ENCODE measurements at places on chromosomes 5 and 9.

DNA sequence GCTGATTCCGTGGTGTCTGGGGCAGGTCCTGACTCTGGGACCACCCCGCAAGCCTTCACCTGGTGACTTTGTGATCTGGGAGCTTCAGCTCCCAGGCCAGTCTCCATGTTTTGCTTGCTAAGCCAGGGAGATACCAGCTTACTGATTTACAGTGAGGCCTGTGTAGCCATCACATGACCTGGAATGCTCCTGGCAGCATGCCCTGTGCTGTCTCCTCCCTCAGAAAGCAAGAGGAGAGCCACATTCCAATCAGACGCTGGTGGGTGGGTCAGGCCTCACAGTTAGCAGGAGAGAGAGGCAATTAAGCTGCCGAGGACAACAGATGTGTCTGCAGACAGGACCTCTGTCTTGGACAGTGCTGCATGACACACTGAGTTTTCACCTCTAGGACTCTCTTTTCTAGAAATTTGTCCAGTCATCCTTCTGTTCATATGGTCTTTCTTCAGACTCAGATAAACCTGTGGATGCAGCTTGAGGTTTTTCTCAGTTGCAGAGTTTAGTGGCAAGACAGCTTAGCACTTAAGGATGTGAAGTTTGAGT, 24.4 kb upstream of the GRPEL2 start:
- no peaks in the 10 kb centered on the region for H3K4me1 ChIP-seq
- no peak overlapping the region for H3K27ac ChIP-seq
- H3K27me3 ChIP-seq = no peaks in the 10 kb centered on the region
- DNase-seq = no peak
- no peak overlapping the region for H3K4me3 ChIP-seq
- no peaks in the 10 kb centered on the region for H3K36me3 ChIP-seq

DNA sequence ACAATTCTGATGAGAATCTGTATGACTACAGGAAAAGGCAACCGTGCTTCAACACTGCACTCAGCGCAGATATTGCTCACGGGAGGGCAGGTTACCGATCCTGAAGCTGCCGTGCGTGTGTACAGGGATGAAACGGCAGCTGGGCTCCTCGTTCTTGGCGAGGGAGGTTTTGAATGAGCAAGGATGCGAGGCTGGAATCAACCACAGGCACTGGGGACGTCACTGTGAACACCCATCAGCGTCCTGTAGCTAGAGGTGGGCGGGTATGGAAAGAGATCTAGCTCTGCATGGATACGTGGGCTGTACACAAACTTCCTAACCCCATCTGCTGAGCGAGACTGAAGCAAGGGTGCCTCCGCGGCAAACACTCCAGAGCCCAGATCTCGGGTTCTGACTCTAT, 84.3 kb upstream of the COL5A1 start:
- no peaks in the 10 kb centered on the region for H3K36me3 ChIP-seq
- H3K4me1 ChIP-seq = no peaks in the 10 kb centered on the region
- no peaks in the 10 kb centered on the region for H3K27me3 ChIP-seq

GRCh38 chr5:65102371-65102975, 333.7 kb downstream of the CWC27 start:
- peaks cover 45% of the 10 kb centered on the region for H3K4me1 ChIP-seq
- peak overlapping the region; percentile 63 for H3K27ac ChIP-seq
- no peaks in the 10 kb centered on the region for H3K36me3 ChIP-seq

- peaks cover 20% of the 10 kb centered on the region for H3K36me3 ChIP-seq
- no peak for DNase-seq
- peak overlapping the region; percentile 82 for H3K27ac ChIP-seq
- H3K4me3 ChIP-seq = no peak overlapping the region
- H3K4me1 ChIP-seq = peaks cover 40% of the 10 kb centered on the region
Observed at GRCh38 chr9:133332381-133332730, 3.6 kb downstream of the SURF6 start.

DNA sequence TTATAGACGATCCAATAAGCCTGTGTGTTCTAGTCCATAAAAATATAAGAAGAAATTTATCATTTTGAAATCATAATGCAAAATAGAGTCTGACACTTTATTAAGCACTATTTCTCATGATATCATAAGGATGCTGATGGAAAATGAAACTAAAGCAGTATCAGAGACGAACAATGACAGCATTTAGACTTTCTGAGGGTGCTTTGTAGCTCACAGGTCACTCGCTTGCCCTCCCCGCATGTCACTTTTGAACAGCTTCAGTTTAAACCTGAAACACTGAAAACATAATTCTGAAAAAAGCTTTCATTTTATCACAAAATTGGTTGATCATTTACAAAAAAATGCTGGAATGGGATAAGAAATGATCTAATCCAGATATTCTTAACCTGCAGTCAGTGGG, 247.1 kb downstream of the EBF1 start:
- H3K4me3 ChIP-seq = no peak overlapping the region
- H3K27me3 ChIP-seq = peaks cover 6% of the 10 kb centered on the region
- no peaks in the 10 kb centered on the region for H3K36me3 ChIP-seq
- H3K4me1 ChIP-seq = peaks cover 40% of the 10 kb centered on the region

All from activated T-cell treated with anti-CD3 and anti-CD28 coated beads, Interleukin-2, amount 50 U/mL, for 72 hours (primary cell).